ENCODE measurements at places on chromosomes 12 and 14.

DNA sequence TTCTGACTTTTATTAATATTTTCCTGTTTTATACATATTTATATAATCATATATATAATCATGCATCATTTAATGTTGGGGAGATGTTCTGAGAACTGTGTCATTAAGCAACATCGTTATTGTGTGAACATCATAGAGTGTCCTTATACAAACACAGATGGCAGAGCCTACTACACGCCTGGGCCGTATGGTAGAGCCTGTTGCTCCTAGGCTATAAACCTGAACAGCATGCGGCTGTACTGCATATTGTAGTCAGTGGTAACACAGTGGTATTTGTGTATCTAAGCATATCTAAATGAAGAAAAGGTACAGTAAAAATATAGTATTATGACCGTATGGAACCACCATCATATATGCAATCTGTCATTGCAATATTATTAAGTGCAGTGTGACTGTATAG is 44.7 kb upstream of the BCL7A start:
- DNase-seq = no peak

GRCh38 chr14:41549282-41549681 is 57.4 kb upstream of the LRFN5 start:
- DNase-seq = no peak

- no peak for DNase-seq
Measured at GRCh38 chr12:21938879-21939278, 2.3 kb downstream of the ABCC9 start.

GRCh38 chr12:21769307-21769706 is 5.2 kb downstream of the KCNJ8 start:
- no peak for DNase-seq

GRCh38 chr12:49548822-49549648 is 10.2 kb downstream of the KCNH3 start:
- DNase-seq = no peak

DNA sequence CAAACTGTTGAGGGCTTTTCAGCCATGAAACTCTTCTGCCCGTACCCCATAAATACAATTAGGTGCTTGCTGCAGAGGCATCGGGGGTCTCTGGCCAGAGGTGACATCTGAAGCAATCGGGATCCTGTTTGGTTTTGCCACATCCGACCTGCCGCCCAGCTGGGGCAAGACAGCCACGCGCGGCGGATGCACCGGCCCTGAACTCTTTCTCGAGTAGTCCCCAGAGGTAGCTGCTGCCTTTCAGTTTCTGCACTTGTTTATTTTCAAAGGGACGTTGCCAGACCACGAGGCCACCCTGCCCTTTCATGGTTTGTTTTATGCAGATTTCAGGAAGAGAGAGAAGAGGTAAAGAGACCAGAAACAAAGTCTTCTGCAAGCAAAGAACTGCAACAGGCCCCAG is 10.6 kb upstream of the MLXIP start:
- DNase-seq = no peak

Measured in occipital lobe (tissue), 3 donors.